Ammon's horn (tissue), 1 donor: ENCODE measurements at places on chromosomes 3 and 15.
A peak's percentile ranks its signal among the peaks of the same experiment; 100 is the strongest.

- DNase-seq = peak; percentile 92
Observed at GRCh38 chr15:45157974-45158373, 28.2 kb downstream of the DUOX1 start.

GRCh38 chr3:184546252-184546651, 15.3 kb upstream of the EPHB3 start:
- DNase-seq = peak; percentile 76

- no peak for DNase-seq
Observed at GRCh38 chr3:151199554-151200438, 3.2 kb downstream of the GPR171 start.

- DNase-seq = no peak
Observed at GRCh38 chr3:113590983-113591382, 58.6 kb downstream of the SIDT1 start.

GRCh38 chr15:83837945-83838571, 184.1 kb downstream of the ADAMTSL3 start:
- DNase-seq = peak; percentile 72
